ENCODE measurements at places on chromosomes 12 and 14.

DNA sequence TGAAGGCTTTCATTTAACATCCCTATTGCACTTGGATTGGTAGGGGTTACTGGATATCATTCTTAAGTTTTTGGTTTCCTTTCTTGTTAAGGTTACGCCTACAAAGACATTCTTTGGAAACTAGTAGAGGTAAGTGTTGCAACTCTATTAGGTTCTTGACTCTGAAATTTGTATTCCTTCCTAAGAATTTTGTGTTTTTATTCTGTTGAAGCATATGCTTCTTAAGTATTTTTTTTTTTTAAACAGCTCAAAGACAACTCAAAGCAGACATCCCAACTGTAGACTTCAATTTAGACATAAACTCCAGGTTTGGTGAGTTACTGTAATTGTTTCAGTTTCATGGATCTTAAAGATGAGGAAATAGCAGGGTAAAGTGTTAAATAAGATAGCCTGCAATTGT lies 1.1 kb upstream of the RBMS2 start:
- DNase-seq: no peak

- no peak for DNase-seq
Observed at GRCh38 chr12:41008472-41008871, 179.6 kb upstream of the PDZRN4 start.

DNA sequence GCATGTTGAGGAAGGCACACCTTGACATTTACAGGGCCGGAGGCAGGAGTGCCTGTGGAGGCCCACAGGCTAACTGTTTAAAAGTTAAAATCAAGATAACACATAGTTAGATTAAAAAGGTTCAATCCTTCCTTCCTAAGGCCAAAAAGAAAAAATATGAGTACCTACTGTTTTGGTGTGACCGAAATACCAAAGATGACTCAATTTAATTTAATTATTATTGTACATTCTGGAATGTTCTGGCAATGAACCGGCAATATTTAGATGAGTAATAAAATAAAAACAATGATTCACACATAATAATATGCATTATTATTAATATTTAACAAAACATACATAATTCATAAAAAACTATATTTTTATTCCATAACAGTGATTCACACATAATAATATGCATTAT lies 136.8 kb upstream of the NTF3 start:
- no peak for DNase-seq

- DNase-seq: no peak
Observed at GRCh38 chr14:51654533-51654845, 2.8 kb downstream of the FRMD6 start.

DNA sequence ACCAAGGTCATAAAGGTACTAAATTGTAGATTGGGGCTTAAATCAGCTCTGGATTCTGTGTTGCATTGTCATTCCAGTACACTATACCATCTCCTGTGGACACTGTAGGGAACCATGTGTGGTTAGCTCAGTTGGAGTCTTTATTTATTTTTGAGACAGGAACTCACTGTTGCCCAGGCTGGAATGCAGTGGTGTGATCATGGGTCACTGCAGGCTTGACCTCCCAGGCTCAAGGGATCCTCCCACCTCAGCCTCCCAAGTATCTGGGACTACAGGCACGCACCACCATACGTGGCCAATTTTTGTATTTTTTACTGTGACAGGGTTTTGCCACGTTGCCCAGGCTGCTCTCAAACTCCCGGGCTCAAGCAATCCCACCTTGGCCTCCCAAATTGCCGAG lies 6.7 kb downstream of the PAPOLA start:
- DNase-seq: no peak

DNA sequence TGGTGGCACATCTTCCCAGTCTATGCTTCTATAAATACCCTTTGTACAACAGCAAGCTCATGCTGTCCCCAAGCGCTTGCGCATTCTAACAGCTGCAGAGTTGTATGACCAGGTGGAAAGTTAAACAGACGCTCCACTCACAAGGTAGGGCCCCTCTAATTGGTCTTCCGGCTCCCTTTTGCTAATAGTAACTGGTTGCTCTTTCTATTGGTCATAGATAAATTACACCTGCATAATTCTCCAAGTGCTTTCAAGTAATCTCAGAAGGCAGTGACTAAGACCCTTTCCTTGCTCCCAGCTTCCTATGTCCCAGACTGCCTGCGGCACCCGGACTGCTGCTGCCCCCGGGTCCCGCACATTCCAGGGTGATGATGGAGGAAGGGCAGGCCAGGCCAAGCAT lies 6.1 kb upstream of the TSPAN9 start:
- DNase-seq: no peak

DNA sequence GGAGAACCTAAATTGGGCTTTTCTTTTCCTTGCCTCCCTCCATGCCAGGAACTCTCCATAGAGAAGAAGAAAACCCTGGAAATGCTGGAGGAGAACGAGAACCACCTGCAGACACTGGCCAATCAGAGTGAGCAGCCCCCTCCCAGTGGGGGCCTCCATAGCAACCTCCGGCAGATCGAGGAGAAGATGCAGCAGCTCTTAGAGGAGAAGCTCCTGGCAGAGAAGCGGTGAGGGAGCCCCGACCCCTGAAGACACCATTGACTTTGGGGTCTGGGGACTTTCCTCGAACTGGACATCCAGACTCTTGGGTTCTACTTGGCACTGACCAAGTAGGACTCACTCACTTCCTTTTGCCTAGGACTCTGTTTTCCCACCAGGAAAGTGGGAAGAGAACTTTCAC lies 41.4 kb downstream of the PLEKHD1 start:
- no peak for DNase-seq

DNA sequence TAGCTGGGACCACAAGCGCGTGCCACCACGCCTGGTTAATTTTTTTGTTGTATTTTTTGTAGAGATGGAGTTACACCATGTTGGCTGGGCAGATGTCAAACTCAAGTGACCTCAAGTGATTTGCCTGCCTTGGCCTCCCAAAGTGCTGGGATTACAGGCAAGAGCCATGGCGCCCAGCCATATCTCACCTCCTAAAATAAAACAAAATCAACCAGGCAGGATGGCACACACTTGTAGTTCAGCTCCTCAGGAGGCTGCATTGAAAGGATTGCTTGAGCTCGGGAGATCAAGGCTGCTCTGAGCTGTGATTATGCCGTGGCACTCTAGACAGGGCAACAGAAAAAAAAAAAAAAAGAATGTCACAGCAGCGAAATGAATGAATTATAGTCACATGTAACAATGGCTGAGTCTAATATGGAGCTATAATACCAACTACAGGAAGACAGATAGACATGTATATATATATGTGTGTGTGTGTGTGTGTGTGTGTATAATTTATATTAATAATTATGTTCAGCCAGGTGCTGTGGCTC lies 19.3 kb upstream of the TMEM120B start:
- no peak for DNase-seq

- DNase-seq: no peak
Observed at GRCh38 chr12:78977304-78977867, 112.8 kb downstream of the SYT1 start.

DNA sequence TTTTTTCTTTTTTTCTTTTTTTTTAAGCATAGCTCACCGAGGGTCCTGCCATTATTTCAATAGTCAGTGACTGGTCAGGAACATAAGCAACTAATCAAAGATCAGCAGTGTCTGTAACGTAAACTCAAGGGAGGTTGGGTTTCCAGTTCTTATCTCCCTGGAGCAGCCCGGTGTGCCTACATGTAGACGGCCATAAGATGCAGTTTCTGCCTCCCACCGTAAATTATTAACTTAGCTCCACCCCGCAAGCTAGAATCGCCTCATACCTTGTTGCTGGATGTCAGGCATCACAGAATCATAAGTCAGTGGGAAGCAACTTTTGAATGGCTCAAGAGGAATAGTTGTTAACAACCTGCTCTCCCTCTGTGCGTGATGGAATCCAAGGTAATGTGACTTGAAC lies at the start of gene MYO1H:
TSS of gene MYO1H (plus strand) at position 312 of the 400 bp plus-strand sequence. CDS start at position 373, 61 bp downstream.
- no peak for DNase-seq

GRCh38 chr12:101166866-101167265 lies 43.2 kb downstream of the SLC5A8 start:
- no peak for DNase-seq

- DNase-seq: no peak
Observed at GRCh38 chr12:69161829-69162228, 77.5 kb upstream of the CPSF6 start.

DNA sequence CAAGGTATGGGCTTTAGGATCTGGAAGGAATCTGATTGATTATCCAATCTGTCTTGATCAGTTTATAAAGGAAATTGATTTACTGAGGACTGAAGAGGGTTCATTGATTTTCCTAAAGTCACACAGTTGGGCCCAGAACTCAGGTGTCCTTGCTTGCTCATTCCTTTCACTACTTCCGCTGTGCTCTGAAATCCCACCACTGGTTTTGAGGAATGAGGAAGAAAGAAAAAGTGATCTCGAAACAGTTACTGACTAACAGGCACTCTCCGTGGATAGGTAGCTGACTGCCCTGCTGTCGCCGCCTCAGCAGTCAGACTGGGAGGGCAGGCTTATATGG lies at the start of gene FITM1:
TSS of gene FITM1 (plus strand) at position 280 of the 337 bp plus-strand sequence. CDS start 905 bp downstream, outside the sequence.
- no peak for DNase-seq

GRCh38 chr12:19402211-19402610 lies 37.1 kb upstream of the AEBP2 start:
- no peak for DNase-seq

DNA sequence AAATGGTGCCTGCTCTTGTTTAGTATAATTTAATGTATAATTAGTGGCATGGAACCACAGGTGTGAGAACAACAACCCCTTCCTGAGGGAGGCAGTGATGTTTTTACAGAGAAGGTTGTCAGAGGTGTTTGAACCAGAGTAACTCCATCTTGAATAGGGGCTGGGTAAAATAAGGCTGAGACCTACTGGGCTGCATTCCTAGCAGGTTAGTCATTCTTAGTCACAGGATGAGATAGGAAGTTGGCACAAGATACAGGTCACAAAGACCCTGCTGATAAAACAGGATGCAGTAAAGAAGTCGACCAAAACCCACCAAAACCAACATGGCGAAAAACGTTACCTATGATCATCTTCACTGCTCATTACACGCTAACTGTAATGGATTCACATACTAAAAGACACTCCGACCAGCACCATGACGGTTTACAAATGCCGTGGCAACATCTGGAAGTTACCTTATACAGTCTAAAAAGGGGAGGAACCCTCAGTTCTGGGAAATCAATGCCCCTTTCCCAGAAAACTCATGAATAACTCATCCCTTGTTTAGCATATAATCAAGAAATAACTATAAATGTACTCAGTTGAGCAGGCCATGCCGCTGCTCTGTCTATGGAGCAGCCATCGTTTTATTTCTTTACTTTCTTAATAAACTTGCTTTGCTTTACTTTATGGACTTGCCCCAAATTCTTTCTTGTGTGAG lies 47.8 kb upstream of the LTA4H start:
- no peak for DNase-seq

GRCh38 chr14:104602315-104602932 lies 2.1 kb downstream of the TMEM179 start:
- no peak for DNase-seq

- DNase-seq: no peak
Observed at GRCh38 chr12:130051900-130052299, 110.4 kb upstream of the FZD10 start.

DNA sequence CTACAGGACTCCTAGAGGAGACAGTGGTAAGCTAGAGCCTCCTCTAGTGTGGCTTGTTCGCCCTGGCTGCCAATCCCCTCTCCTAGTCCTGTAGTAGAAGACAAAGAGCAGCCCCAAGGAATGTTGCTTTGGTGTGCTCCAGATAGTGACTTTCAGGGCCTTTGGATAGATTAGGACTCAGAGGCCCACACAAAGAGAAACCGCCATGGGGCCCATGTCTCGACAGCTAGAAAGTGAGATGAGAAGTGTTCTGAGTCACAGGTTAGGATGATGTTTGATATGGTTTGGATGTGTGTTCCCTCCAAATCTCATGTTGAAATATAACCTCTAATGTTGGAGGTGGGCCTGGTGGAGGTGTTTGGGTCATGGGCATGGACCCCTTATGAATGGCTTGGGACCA lies 51.8 kb upstream of the JDP2 start:
- DNase-seq: no peak

- no peak for DNase-seq
Observed at GRCh38 chr14:32443890-32444661, 115.0 kb downstream of the AKAP6 start.

DNA sequence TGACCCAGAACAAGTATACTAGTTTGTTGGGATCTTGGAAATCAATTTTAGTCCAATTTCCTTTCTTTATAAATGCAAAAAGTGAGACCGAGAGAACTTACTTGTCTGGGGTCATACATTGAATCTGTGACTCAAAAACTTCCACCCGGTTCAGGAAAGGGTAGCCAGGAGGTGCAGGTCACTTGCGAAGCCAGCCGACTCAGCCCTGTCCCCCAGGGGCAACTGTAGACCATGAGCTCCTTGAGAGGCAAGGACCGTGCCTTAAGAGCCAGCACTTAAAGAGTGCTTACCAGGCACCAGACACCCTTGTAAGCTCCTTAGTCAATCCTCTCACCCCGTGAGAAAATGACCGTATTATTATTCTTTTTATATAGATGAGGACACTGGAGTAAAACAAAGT lies 505 bp upstream of the BCDIN3D start:
- no peak for DNase-seq

DNA sequence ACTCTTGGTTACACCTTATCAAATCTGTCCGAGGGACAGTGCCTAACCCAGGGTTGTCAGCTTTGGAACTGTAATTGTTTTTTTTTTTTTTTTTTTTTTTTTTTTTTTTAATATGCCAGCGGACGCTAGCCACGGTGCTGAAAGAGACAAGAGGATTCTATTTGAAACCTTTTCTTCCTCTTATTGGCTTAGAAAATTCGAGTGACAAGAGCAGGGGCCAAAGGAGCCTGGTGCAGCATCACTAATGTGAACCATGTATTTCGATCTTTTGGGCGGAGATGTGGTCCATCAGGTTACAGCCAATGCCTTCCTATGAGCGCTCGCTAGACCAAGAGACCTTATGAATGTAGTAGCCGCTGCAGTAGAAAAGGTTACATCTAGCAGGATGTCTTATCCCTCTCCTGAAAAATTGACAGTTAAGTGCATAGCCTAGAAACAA lies 922 bp downstream of the PTPRR start:
- DNase-seq: no peak

- no peak for DNase-seq
Observed at GRCh38 chr12:33223956-33224355, 215.7 kb downstream of the SYT10 start.

DNA sequence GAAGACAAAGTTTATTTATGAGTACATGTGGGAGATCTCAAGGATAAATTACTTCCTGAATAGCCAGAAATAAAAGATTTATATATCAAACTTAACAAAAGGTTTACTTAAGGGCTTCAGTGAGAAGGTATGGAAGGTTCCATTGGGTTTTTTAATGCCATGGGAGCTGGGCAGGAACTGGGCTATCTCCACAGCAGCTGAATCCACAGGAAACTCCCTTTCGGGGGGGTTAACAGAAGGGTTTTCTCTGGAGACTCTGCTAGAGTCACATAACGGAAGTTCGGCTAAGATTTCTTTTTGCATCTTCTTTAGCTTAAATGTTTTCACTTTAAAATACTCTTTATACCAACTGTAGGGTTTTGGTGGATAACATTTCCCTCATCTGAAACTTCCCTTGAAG lies 113.5 kb downstream of the UNC79 start:
- DNase-seq: no peak

All from non-pigmented ciliary epithelial cell (primary cell).